ENCODE measurements at places on chromosomes 7 and 10. TPM values are rescaled to one million over a fixed set of nuclear protein-coding genes. Genes with fewer than 3 reads are reported as not detected.
A peak's percentile ranks its signal among the peaks of the same experiment; 100 is the strongest.

- ATAC-seq, result no peak
These were observed 478.7 kb downstream of the INHBA start for GRCh38 chr7:41224063-41224763.

DNA sequence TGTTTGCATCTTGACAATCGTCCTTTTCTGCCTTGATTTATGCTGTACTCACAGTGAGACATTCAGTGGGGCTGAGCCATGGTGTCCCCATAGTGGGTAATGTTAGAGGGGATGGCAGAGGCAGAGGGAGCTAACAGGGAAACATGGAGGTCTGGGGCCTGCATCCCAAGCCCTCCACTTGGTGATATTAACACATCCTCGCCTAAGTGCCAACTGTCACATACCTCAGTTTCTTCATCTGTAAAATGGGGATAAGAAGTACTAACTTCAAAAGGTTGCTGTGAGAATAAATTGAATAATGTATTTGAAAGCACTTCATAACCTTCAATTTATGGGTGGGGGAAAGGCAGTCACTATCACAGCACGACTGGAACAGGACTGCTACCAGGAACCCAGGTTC is 27.8 kb downstream of the RPP38 start:
- no peak for ATAC-seq

- ATAC-seq, result no peak
These were observed 17.0 kb upstream of the LFNG start for GRCh38 chr7:2502647-2502966.

Gene MLLT10
- total RNA-seq, result 58.2 TPM

Gene C10orf62
- 0.31 TPM for total RNA-seq

DNA sequence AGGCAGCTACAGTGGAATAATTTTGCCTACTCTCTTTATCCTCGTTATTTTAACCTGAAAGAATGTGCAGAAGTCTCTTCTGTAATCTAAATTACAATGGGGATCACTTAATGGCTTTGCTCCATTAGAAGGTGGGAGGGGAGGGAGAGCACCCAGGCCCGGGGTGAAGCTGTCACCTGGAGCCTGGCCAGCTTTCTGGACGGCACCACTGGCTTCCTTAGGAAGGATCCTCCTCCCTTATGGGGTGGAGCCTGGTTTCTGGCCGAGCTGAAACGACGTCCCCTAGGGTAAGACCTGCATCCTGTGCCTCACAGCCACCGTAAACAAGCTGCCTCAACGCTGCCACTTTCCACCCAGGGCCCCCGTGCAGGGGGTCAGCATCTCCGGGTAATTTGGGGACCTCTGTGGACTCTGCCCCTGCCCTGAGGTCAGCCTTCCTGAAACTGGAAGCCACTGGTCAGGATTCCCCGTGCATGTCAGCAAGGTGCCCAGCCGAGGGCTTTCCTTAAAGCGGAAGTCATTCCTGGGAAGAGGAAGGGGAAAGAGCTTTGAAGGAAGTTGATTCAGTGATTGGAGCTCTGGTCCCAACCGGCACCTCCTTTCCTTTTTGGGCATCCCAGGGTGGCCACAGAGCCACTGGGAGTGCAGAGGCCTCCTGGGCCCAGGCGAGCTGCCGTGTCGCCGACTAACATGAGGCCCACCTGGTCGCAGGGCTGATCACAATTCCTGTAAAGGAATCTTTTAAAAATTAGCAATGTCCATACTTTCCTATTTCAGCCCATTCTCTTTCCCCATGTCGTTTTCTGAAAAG is 569.1 kb downstream of the DNAJB6 start:
- no peak for ATAC-seq

DNA sequence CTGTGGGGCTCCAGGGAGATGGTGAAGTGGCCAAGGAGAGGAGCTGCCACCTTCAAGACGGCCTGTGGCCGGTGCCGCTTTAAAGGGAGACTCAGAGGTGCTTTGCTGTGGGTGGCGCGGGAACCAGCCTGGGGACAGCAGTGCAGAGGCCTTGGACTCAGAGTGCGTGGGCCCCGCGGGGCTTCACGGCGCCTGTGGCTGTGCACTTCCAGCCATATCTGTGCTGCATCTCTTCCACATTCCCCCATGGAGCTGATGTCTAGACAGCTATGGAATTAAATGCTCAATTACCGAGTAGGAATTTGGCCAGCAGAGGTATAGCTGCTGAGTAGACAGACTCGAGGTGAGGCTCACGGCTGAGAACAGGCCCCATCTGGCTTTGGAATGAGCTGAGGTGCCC is 41.7 kb downstream of the HTRA1 start:
- no peak for ATAC-seq

DNA sequence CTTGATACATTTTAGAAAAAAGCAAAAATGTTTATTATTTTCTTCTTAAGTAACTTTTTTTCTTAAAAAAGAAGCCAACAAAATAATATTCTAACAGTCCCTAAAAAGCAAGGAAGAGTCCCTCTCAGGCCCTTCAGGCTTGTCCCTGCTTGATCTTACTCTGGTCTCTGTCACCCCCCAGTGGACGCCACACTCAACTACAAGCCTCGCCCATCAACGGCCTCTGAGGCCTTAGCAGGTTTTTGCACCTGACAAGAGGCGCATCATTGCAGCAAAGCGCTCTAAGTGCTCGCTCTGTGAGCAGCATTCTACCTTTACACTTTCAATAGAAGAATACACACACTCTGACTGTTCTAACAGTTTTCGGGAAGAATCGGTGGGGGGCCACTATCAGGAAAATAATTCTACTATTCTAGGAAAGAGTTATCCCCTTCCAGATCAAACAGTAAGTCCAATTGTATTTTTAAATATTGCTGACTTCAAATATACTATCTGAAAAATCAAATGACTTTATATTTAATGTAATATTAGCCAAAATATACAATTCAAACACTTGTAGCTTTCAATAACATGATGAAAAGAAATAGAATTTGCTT is 139.2 kb downstream of the USP6NL start:
- peak; percentile 86 for ATAC-seq

DNA sequence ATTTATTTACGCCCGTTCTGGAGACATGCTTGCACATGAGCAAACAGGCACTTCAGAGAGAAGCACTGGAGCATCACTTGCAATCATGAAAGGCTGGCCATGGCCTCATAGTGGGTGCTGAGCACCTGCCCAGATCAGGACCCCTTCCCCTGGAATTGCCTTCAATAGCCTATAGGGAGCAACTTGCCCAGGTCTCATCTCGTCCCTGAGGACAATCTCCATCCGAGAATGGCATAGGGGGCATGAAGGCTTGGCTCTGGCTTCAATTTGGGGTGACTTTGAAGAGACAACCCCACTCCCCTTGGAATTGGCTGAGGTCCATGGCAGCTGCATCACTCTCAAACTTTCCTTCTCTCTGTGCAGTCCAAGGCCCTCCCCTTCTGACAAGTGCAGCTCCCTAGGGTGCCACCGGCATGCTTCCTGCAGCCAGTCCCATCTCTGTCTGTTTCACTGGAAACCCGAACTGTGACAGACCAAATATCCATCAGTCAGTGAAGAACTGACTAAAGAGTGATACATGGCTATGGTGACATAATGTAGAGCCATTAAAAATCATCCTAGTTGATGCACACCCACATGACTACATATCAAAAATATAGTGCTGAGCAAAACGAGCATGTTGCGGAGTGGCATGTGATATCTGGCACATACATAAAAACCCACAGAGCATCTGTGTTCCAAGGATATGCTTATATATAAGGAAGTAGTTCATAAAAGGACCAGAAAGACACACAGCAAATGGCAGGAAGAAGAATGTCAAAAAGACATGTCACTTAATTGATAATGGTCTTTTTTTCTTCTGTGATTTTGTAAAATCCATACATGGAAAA is 12.4 kb downstream of the GDF2 start:
- ATAC-seq, result no peak

DNA sequence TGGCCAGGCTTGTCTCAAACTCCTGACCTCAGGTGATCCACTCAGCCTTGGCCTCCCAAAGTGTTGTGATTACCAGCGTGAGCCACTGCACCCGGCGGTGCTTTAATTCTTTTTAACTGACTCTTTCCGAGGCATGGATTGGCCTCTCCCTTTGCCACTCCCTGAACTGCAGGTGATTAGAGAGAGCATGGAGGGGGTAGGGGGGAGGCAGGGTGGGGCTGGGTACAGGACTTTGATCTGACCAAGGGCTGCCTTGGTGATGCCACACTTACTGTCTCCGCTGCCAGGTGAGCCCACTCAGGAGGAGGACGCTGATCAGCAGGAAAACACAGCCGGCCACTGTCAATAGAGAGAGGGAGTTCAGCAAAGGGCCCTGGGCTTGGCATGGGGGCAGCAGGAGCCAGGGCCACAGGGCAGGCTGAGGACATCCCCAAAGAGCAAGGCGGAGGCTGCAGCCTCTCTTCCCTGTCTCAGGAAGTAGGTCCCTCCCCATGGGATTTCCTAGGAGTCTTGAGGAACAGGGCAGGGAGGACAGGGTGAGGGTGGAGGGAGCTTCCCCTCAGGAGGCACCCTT is 40.5 kb upstream of the IL15RA start:
- no peak for ATAC-seq

DNA sequence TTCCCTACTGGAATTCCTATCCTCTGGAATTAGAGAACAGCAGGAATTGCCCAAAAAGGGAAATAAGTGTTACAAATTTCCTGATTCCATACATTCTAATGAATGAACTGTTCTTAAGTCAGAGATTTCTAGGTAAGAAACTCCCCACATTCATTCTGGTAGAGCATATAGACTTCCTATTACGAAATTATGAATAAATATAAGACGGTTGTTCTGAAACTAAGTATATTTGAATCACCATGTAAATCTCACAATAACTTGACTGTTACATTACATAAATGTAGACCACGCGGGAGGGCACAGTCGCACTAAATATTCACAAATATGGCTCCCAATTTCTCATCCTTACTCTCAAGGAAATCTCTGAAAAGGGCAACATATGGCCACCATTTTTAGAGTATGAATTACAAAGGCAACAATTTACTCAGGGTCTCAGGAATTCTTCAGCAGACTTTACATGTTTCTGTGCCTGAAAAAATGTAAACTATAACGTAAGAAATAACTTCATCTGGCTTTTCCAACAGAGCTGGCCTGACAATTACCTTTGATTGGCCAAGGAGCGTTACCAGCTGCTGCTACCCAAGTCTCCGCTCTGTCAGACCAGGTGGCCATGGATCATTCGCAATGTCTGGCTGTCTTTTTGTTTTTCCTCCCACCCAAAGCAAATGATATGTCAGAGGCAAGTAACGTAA is 115.8 kb downstream of the MPP7 start:
- ATAC-seq, result no peak

DNA sequence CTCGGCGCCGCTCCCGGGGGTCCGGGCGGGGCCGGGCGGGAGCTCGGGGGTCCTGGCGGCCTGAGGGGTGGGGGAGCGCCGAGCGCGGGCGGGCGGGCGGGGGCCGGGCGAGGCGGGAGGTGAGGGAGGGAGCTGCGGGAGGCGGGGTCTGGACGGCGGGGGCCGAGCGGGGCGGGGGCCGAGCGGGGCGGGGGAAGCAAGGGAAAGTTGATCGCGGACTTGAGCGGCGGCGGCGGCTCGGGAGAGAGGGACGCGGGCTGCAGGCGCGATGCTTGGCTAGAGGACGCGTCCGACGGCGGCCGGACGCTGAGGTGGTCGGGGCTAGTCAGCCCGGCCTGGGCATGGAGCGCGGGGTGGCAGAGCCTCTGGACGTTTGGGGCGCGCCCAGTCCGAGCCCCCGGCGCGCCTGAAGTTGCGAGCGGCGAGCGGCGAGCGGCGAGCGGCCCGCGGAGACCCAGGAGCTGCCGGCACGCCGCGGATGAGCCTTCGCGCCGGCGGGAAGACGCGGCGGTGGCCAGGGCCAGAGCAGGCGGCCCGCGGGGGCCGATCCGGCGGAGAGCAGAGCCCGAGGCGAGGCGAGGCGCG is at the start of gene CDH23:
CDH23 (plus strand) TSS at position 210 of the 585 bp plus-strand sequence. CDS start 42,912 bp downstream, outside the sequence.
- peak; percentile 65 for ATAC-seq

Gene TMEM168
- 7.8 TPM for total RNA-seq

DNA sequence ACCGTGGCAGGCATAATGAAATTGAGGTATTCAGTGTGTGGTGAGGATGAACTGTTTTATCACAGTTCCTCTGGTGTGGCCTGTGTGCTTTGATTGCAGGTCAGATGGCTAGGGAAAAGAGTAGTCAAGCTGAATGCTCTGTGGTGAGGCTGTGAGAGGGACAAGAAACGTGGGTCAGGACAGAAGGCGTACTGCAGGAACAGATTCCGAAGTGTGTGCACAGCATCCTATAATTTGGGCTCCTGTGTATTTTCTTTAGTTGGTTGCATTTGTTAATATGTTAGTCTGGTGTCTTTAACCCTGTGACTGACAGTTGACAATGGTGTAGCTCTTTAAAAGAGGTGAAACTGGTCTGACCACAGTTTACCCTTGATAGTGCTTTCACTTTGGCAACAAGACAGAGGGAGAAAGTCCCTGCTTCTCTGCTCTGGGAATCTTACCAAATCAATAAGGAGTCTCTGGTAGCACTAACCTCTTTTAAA is 76.5 kb downstream of the AUTS2 start:
- ATAC-seq, result no peak

DNA sequence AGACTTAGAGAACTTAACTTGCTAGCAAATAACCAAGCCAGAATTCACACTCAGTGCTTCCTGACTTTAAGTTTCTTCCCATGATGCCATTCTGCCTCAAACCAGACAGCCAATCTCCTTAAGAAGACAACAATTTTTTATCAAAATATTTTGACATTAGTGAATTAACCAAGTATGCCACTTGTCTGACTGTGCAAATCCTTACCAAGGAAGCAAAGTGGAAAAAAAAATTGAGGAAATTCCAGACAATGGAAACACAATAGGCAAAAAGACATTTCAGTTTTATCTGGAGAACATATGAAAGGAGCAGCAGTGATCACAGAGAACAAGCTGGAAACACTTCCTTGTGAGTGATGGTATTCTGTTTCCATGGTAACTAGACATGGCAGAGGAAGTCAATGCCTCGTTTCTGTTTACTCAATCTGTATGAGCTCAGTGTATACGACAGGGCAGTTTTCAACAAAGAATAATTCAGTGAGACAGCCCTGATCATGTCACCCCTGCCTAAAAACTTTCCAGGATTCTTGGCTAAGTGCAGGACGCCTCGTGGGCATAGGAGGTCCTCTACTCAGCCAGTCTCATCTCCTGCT is 114.2 kb downstream of the DYNC1I1 start:
- peak; percentile 47 for ATAC-seq

GRCh38 chr10:47374611-47375536 is 9.2 kb downstream of the ZNF488 start:
- no peak for ATAC-seq

Gene CLCN1
- total RNA-seq, result 0.09 TPM

DNA sequence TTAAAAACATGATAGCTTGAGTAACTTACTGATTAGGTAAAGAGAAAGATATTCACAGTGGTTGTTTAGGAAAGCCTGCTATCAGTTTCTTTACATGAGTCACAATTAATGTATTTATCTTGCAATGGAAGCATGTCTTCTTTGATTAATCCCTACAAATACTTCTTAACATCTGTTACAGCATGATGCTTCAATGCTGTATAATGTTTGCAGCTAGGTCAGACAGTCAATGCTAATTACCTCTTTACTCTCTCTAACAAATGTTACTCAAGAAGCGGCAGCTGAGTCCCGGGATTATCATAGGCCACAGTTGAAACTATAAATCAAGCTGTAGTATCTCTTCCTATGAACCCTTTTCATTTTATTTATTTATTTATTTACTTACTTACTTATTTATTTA is 33.2 kb downstream of the ACBD5 start:
- no peak for ATAC-seq

Gene SLC26A3
- total RNA-seq, result 0.21 TPM

Data from motor neuron (in vitro differentiated cells).